H1 (cell line): ENCODE measurements at places on chromosomes 6 and 20.
A peak's percentile ranks its signal among the peaks of the same experiment; 100 is the strongest.

DNA sequence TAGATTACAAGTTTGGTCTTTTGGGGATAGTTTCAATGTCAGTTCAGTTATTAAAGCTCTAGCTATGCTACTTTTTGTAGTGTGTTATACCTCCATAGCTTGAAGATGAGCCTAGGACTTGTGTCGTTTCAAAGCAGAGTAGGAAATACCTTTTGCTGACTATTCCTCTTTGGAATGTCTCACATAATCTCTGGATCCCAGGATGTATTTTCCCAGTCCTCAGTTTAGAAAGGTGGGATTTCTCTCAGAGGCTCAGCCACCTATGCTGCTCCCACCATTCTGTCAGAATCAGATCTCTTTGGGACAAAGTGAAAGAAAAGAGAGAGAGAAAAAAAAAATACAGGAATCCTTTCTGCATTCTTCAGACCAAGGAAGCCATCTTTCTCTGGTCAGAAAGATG is 567.5 kb upstream of the IMPG1 start:
- DNase-seq, result no peak
- H3K4me3 ChIP-seq, result no peak overlapping the region
- H3K4me1 ChIP-seq, result no peaks in the 10 kb centered on the region
- H3K27me3 ChIP-seq, result no peaks in the 10 kb centered on the region
- H3K36me3 ChIP-seq, result no peaks in the 10 kb centered on the region

- H3K27ac ChIP-seq, result no peak overlapping the region
- no peak for DNase-seq
- H3K27me3 ChIP-seq, result no peaks in the 10 kb centered on the region
- H3K4me3 ChIP-seq, result no peak overlapping the region
- no peaks in the 10 kb centered on the region for H3K4me1 ChIP-seq
These were observed 119.9 kb upstream of the MAFB start for GRCh38 chr20:40808936-40809335.

GRCh38 chr6:44157152-44157521 is 1.5 kb upstream of the CAPN11 start:
- DNase-seq, result no peak
- H3K4me1 ChIP-seq, result peaks cover 12% of the 10 kb centered on the region
- 0 out of 2 replicates have a peak, but pooled peaks cover 2% of the 10 kb centered on the region for H3K36me3 ChIP-seq
- H3K27ac ChIP-seq, result no peak overlapping the region

DNA sequence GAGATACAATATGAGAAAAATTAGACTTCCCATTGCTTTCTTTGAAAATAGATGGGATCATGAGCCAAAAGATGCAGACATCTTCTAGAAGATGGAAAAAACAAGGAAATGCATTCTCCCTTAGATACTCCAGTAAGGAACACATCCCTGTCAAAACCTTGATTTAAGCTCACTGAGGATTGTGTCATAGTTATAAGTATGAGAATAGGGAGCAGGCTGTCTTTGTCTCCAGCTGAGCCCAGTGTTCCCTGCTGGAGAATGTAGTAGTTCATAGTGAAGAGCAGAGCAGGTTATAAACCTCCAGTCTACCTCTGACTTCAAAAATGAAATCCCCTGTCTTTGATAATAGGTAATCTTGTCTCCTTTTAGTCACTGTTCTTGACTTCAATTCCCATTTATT is 589.9 kb downstream of the PHF3 start:
- no peaks in the 10 kb centered on the region for H3K27me3 ChIP-seq
- no peak overlapping the region for H3K4me3 ChIP-seq
- no peak for DNase-seq
- H3K4me1 ChIP-seq, result no peaks in the 10 kb centered on the region
- no peak overlapping the region for H3K27ac ChIP-seq

DNA sequence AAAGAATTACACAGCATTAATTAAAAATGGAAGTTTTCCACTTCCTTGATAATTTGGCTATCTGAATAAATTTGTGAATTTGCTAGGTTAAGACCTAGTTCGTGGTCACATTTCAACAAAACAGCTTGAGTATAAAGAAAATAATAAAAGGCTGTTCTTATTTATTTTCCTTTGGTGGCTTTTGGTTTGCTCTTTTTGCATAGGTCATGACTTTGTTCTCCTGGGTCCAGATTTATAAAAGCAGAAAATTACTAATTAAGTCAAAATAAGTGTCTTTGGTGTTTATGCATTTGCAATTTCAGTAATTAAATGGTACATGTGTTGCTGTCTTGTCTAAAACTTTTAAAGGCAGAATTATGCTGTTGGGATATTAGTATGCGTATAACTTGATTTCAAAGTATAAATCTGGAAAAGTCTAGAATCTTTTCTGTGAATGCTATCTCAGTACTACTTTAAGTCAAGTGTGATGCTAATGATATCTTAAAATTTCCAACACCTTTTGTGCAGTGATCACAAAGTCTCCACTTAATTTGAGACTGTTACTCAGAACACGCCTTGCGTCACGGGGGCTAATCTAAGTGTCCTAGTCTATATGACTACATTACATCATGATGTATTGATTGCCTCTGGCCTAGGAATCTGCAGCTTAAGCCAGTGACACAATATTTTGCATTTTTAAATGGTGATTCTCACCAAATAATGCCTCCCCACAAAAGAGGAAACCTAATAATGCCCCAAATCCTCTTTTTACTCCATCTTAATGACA is 41.0 kb downstream of the GNAS start:
- no peaks in the 10 kb centered on the region for H3K27me3 ChIP-seq
- H3K27ac ChIP-seq, result no peak overlapping the region
- H3K36me3 ChIP-seq, result peaks cover 3% of the 10 kb centered on the region; the same call in 1 of the 2 replicates
- H3K4me3 ChIP-seq, result peak overlapping the region; percentile 98

GRCh38 chr20:24622856-24623255 is 153.4 kb downstream of the SYNDIG1 start:
- no peaks in the 10 kb centered on the region for H3K4me1 ChIP-seq
- H3K27me3 ChIP-seq, result no peaks in the 10 kb centered on the region
- no peak overlapping the region for H3K27ac ChIP-seq
- H3K36me3 ChIP-seq, result no peaks in the 10 kb centered on the region

DNA sequence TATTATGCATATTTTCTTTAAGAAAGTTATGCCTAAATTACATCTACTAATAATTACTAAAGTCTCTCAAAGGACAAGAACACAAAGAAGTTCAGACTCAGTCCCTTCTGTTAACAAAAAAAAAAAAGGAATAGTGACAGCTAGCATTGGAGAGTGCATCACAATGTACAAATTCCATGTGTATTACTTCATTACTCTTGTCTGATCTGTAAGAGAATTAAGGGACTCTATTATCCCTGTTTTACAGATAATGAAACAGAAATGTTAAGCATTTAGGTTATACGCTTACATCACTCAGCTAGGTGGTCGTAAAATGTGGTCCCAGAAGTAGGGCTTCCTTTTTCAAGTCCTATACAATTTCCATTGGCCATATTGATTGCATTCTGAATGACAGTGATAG is 17.2 kb upstream of the VNN1 start:
- DNase-seq, result no peak
- H3K4me3 ChIP-seq, result no peak overlapping the region
- no peaks in the 10 kb centered on the region for H3K4me1 ChIP-seq
- no peak overlapping the region for H3K27ac ChIP-seq

GRCh38 chr20:64159286-64159680 is 5.0 kb upstream of the MYT1 start:
- DNase-seq, result no peak
- no peak overlapping the region for H3K4me3 ChIP-seq
- H3K4me1 ChIP-seq, result peaks cover 6% of the 10 kb centered on the region

GRCh38 chr20:18783385-18783959 is 30.1 kb upstream of the SCP2D1 start:
- no peak overlapping the region for H3K4me3 ChIP-seq
- H3K36me3 ChIP-seq, result no peaks in the 10 kb centered on the region
- no peak overlapping the region for H3K27ac ChIP-seq
- no peaks in the 10 kb centered on the region for H3K4me1 ChIP-seq
- no peak for DNase-seq

DNA sequence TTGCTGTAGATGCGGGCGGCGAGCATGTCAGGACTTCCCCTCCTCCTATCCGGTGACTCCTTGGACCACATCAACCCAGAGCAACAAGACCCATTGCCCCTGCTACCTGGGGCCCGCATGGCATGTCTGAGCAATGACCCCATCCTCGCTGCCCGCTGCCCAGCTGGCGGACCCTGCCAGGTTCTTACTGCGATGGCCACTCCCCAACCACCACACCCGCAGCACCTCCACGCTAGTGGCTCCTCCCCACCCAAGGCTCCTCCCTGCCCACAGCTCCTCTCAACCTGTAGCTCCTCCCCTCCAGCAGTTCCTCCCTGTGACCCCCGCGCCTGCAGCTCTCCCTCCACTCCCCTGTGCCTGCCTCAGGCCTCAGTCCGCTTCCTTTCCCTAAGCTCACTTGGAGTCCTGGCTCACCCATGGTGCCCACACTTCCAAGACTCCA is 17.6 kb upstream of the SERPINB9 start:
- H3K27me3 ChIP-seq, result no peaks in the 10 kb centered on the region
- H3K36me3 ChIP-seq, result no peaks in the 10 kb centered on the region
- no peak for DNase-seq

- H3K36me3 ChIP-seq, result no peaks in the 10 kb centered on the region
- no peak overlapping the region for H3K4me3 ChIP-seq
- H3K4me1 ChIP-seq, result no peaks in the 10 kb centered on the region
- no peak for DNase-seq
These were observed 121.2 kb downstream of the PTPRT start for GRCh38 chr20:43068482-43068881.

DNA sequence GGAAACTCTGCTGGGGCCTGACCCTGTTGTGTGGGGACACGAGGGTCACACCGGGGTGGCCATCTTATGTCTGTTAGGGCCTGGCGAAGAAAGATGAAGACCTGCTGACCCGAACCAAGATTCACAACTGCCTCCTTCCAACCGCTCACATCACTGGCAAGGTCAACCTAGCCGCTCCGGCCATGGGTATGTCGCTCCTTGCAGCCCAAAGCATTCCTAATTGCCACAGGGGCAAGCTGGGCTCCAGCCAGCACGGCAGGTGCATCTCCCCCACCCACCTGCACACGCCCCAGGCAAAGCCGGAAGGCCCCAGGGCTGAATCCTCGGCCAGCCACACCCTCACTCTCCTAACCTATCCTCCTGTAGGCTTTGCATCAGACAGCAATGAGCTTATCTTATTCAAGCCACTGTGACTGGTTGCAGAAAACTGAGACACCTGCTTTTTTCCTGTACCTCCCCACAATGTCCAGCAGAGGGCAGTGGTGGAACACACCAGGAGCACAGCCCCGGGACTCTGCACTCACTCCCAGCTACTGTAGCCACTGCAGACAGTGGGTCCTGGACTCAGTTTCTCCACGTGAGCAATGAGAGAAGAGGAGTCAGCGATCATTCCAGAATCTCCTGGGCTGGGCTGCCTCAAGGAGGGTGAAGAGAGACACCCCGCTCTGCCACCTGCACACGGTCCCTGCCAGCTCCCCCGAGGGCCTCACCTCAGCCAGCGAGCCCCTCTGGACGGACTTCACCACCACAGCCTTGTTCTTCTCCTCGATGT is 170.2 kb downstream of the PREX1 start:
- DNase-seq, result peak; percentile 75
- no peaks in the 10 kb centered on the region for H3K36me3 ChIP-seq
- H3K4me1 ChIP-seq, result no peaks in the 10 kb centered on the region; the same call in 1 of the 2 replicates
- no peaks in the 10 kb centered on the region for H3K27me3 ChIP-seq

- no peaks in the 10 kb centered on the region for H3K36me3 ChIP-seq
- DNase-seq, result no peak
- H3K27ac ChIP-seq, result no peak overlapping the region
- H3K4me3 ChIP-seq, result no peak overlapping the region
These were observed 456.3 kb downstream of the MAFB start for GRCh38 chr20:40232756-40233155.

GRCh38 chr6:33171880-33172687 is 20.2 kb downstream of the COL11A2 start:
- no peaks in the 10 kb centered on the region for H3K27me3 ChIP-seq
- H3K36me3 ChIP-seq, result no peaks in the 10 kb centered on the region
- H3K4me3 ChIP-seq, result no peak overlapping the region
- H3K27ac ChIP-seq, result no peak overlapping the region
- H3K4me1 ChIP-seq, result no peaks in the 10 kb centered on the region

DNA sequence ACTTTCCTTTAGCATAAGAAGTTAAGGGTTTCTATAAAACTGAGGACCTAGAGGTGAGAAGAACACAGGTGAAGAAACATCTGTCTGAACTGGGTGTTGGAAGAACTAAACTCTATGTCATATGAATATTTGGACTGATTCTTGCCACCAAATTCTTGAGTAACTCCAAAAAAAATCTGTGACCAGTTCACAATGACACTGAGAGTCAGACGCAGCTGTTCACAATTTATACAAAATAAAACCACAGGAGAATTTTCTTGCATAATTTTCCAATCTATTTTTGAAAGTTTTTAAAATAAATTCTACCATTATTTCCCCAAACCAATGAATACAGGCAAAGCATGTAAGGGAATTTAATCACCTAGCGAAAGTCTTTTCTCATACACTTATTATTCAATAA is 148.1 kb upstream of the TCF21 start:
- H3K36me3 ChIP-seq, result no peaks in the 10 kb centered on the region
- H3K27ac ChIP-seq, result no peak overlapping the region
- no peak for DNase-seq
- no peak overlapping the region for H3K4me3 ChIP-seq
- no peaks in the 10 kb centered on the region for H3K27me3 ChIP-seq

GRCh38 chr6:8029243-8029870 is 34.8 kb downstream of the BLOC1S5 start:
- H3K27me3 ChIP-seq, result no peaks in the 10 kb centered on the region
- no peak overlapping the region for H3K4me3 ChIP-seq
- peaks cover 6% of the 10 kb centered on the region; the same call in 1 of the 2 replicates for H3K4me1 ChIP-seq
- no peak overlapping the region for H3K27ac ChIP-seq
- DNase-seq, result no peak
- no peaks in the 10 kb centered on the region for H3K36me3 ChIP-seq

DNA sequence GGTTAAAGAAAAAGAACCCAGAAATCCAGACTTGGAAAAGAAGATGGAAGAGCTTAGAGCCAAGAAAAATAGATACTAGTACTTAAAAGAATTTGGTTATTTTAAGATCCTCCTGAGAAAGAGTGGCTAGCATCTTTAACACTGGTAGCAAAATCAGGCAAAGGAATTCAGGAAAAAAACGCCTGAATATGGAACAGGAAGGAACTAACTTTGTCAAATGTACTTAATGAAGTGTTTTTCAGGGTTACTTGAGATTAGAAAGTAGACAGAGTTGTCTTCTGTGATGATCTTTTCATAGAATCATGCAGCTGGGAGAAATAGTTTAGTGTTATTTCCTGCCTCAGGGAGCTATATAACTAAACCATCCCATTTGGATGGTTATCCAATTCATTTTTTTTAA is 50.8 kb upstream of the SASH1 start:
- H3K36me3 ChIP-seq, result no peaks in the 10 kb centered on the region
- no peak overlapping the region for H3K4me3 ChIP-seq
- no peaks in the 10 kb centered on the region for H3K4me1 ChIP-seq

DNA sequence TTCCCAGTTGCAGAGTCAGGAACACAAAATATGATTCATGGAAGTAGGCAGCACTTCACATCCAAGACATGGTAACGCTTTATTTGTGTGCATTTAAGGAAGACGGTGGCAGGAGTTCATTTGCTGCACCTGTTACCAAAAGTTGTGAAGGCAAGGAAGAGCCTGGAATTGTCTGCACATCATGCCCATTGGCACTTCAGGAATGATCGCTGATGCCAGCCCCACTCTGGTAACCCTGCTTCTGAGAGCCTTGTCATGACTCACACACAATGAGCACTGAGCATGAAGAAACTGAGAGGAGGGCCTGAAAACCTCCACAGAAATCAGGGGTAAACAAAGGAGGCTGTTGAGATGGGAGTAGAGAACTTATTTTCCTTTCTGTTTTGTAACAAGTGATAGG is 181.1 kb downstream of the RPS12 start:
- no peak overlapping the region for H3K27ac ChIP-seq
- no peaks in the 10 kb centered on the region for H3K27me3 ChIP-seq
- H3K36me3 ChIP-seq, result no peaks in the 10 kb centered on the region
